ENCODE measurements at places on chromosomes 6 and 20. TPM values are rescaled to one million over a fixed set of nuclear protein-coding genes. Genes with fewer than 3 reads are reported as not detected.

Gene PRL
- total RNA-seq, result not detected

Gene OPN5
- total RNA-seq, result not detected

Gene KIAA1586
- 6.2 TPM for total RNA-seq

Gene ARMC2
- 1.3 TPM for total RNA-seq

Gene ARFGEF2
- 14.3 TPM for total RNA-seq

Gene HNF4A
- total RNA-seq, result 15.4 TPM

Gene VGLL2
- not detected for total RNA-seq

Gene SMPDL3A
- 4.4 TPM for total RNA-seq

Gene KHDC1L
- 0.38 TPM for total RNA-seq

Gene QRSL1
- total RNA-seq, result 8.6 TPM

Gene TGM3
- total RNA-seq, result not detected

Gene PHACTR3
- total RNA-seq, result 0.32 TPM

Gene SLC32A1
- not detected for total RNA-seq

Gene OR2B6
- total RNA-seq, result 0.14 TPM

Gene SDCBP2
- total RNA-seq, result 1.5 TPM

Gene RSPH4A
- 0.19 TPM for total RNA-seq

Gene SIRPD
- not detected for total RNA-seq

Gene AIF1
- not detected for total RNA-seq

Gene CHMP4B
- 155 TPM for total RNA-seq

Gene RBM24
- 9.3 TPM for total RNA-seq

Gene SLC44A4
- not detected for total RNA-seq

Gene SLC22A7
- not detected for total RNA-seq
